Kidney epithelial cell (primary cell): ENCODE measurements at places on chromosomes 7 and 10. TPM values are rescaled to one million over a fixed set of nuclear protein-coding genes. Genes with fewer than 3 reads are reported as not detected.

The RPEL1 gene
- 0.04 TPM in 1 of 2 replicates, not detected in the other for total RNA-seq

The C7orf33 gene
- not detected in 2 replicates for total RNA-seq

The ZNF92 gene
- total RNA-seq: 13.1 and 13.7 TPM in 2 replicates

The RBP4 gene
- not detected in 2 replicates for total RNA-seq

The RHOBTB1 gene
- 21.3 and 22.2 TPM in 2 replicates for total RNA-seq

The SEMA3E gene
- 0.07 TPM in 1 of 2 replicates, not detected in the other for total RNA-seq

The MKLN1 gene
- total RNA-seq: 18.8 and 20.1 TPM in 2 replicates

The FAM170B gene
- total RNA-seq: not detected in 2 replicates

The TCAF2 gene
- 0.07 and 0.17 TPM in 2 replicates for total RNA-seq

The CFAP46 gene
- total RNA-seq: 3.8 and 5.1 TPM in 2 replicates

The TMEM196 gene
- not detected in 2 replicates for total RNA-seq

The CTBP2 gene
- 124 and 136 TPM in 2 replicates for total RNA-seq

The CHCHD1 gene
- 41.8 and 46.8 TPM in 2 replicates for total RNA-seq

The MARVELD1 gene
- 31.0 and 37.2 TPM in 2 replicates for total RNA-seq

The CCAR1 gene
- 45.5 and 52.4 TPM in 2 replicates for total RNA-seq

The SLC26A3 gene
- total RNA-seq: not detected in 2 replicates

The INA gene
- 8.1 and 9.2 TPM in 2 replicates for total RNA-seq

The GIMAP5 gene
- 0.17 TPM in 1 of 2 replicates, not detected in the other for total RNA-seq

The GPAM gene
- 9.2 and 9.4 TPM in 2 replicates for total RNA-seq

The ETV1 gene
- 3.8 and 6.1 TPM in 2 replicates for total RNA-seq

The MOGAT3 gene
- total RNA-seq: not detected in 2 replicates

The FOXK1 gene
- 48.2 and 61.3 TPM in 2 replicates for total RNA-seq

The PCDH15 gene
- not detected in 2 replicates for total RNA-seq

The UTF1 gene
- total RNA-seq: not detected in 2 replicates

The PARG gene
- total RNA-seq: 28.9 and 29.3 TPM in 2 replicates

The GBX1 gene
- not detected in 2 replicates for total RNA-seq

The CPXM2 gene
- total RNA-seq: 12.1 and 13.3 TPM in 2 replicates

The MACROH2A2 gene
- 72.4 and 77.9 TPM in 2 replicates for total RNA-seq

The ZP3 gene
- total RNA-seq: 6.0 and 8.6 TPM in 2 replicates

The PRKAR2B gene
- total RNA-seq: 3.7 and 4.1 TPM in 2 replicates

The PIP gene
- total RNA-seq: not detected in 2 replicates

The SPDYE1 gene
- total RNA-seq: not detected in 2 replicates

The FKBP6 gene
- total RNA-seq: not detected in 2 replicates

The IGFBP1 gene
- 8.1 and 13.5 TPM in 2 replicates for total RNA-seq

The ZNF22 gene
- total RNA-seq: 21.6 and 30.0 TPM in 2 replicates

The C10orf67 gene
- 0.07 TPM in 1 of 2 replicates, not detected in the other for total RNA-seq

The KCNK18 gene
- total RNA-seq: not detected in 2 replicates

The EIF3B gene
- 149 and 153 TPM in 2 replicates for total RNA-seq

The PHYHIPL gene
- total RNA-seq: 0.17 TPM in 1 of 2 replicates, not detected in the other

The LRWD1 gene
- 22.9 and 38.0 TPM in 2 replicates for total RNA-seq
